Hepatocyte (in vitro differentiated cells): ENCODE measurements at places on chromosomes 16 and 17.
A peak's percentile ranks its signal among the peaks of the same experiment; 100 is the strongest.

- no peak for DNase-seq
Measured at GRCh38 chr17:11950771-11951519, 46.3 kb downstream of the ZNF18 start.

DNA sequence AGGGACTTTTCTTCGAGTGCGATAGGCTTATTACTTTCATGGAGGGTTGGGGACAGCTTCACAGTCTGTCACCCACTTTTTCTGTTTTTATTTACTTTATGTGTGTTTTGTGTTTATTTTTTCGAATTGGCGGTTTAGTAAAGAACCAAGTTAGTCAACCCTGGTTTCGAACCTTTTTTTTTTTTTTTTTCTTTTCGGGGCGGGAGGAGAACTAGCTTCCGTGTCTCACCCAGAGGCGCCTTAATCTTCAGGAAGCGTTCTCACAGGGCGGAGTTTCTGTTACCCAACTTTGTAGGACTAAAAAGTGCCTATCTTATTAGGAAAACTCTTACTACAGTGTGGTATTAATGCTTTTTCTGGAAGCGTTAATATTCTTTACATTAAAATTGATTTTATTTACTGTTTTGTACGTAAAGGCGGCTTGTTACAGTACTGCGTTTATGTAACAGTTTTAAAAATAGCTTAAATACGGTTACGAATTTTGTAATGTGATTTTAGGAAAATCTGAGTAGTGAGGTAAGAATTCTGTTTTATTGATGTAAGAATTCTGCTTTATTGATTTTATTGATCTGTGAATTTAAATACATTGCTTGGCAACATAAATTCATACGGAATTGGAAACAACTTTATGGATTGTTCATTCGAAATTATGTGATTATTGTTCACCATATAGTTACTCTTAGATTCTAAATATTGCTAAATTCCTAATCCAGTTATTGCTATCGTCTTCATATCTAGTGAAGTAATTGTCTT lies 885 bp downstream of the ZNF207 start:
- peak; percentile 71 for DNase-seq

GRCh38 chr16:87464691-87465300 lies 28.0 kb downstream of the ZCCHC14 start:
- DNase-seq, result peak; percentile 80

DNA sequence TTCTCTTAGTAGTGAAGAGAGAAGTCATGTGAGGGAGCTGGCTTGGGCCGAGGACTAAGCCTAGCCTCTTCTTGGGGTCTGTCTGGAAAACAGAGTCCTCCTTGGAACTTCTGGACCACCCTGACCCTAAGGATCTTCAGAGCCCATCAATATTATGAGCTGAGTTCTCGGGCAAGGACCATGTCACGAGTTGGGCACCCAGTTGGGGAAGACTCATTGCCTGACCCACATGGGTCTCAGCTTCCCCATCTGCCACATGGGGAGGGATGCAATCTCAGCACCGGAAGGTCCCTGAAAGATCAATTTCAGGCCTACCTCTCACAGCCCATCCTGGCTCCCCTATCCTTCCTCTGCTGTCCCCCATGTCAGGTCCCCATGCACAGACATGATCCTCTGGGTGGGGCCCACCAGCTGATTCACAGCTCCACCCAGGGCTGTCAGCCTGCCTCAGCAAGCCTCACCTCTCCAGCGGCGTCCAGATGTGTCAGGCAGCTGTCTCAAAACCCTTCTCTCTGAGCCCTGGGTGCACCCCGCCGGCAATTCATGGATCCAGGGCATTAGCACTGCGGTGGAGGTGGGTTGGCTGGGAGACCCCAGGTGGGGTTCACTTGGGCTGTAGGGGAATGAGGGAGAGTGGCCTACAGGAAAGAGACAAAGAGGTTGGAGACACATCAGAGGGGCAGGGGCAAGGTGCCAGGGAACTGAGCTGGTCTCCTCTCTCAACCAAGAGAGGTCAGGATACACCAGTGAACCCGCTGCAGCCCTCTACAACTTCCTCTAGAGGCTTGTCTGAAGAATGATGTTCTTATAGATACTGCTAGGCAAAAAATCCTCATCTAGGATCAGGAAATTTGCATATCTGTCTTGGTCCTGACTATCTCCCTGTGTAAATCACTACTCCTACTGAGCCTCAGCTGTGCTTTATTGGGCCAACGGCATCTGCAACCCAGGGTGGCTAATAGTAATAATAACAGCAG lies 1.8 kb downstream of the NLRP1 start:
- no peak for DNase-seq

DNA sequence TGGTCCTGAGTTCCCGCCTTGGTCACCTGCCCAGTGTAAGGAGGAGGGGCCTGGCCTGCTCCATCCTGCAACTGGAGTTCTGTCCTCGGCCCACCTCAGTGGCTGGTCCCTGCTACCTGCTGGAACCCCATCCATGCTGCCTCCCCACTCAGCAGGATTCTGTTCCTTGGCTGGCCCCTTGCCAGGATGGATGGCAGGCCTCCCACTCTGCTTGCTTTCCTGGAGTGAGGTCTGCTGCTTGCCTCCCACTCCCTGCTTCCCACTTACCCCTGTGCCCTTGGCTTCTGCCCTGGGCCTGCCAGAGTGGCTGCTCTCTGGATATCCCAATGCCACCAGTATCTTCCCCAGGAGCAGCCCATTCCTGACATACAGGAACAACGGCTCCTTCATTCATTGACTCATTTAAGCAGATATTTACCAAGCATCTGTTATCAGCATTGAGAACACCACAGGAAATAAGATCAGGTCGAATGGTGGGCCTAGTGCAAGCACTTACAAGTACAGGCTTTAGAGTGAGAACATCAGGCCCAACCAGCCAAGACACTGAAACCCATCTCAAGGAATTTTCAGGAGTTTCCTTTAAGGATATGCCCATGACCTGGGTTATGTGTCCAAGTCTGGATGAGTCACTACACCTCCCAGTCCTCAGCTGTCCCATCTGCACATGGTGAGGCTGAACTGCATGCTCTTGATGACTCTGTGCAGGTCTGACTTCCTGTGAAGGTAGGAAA lies 17.0 kb upstream of the RPRML start:
- no peak for DNase-seq

DNA sequence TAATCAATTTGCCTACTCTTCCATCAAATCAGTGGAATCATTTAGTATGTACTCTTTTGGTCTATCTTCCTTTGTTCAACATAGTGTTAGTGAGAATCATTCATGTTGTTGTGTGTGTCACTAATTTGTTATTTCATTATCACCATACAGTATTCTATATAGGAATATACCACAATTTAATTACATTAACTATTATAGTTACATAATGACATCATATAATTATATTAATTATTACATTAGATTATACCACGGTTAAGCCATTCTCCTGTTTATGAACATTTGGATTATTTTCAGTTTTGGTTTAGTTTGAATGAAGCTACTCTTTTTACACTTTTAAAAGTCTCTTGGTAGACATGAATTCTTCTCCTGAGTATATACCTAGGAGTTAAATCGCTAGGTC lies 40.4 kb downstream of the MYO1D start:
- DNase-seq, result no peak

- DNase-seq, result no peak
Measured at GRCh38 chr17:79207960-79208359, 133.3 kb downstream of the ENGASE start.

DNA sequence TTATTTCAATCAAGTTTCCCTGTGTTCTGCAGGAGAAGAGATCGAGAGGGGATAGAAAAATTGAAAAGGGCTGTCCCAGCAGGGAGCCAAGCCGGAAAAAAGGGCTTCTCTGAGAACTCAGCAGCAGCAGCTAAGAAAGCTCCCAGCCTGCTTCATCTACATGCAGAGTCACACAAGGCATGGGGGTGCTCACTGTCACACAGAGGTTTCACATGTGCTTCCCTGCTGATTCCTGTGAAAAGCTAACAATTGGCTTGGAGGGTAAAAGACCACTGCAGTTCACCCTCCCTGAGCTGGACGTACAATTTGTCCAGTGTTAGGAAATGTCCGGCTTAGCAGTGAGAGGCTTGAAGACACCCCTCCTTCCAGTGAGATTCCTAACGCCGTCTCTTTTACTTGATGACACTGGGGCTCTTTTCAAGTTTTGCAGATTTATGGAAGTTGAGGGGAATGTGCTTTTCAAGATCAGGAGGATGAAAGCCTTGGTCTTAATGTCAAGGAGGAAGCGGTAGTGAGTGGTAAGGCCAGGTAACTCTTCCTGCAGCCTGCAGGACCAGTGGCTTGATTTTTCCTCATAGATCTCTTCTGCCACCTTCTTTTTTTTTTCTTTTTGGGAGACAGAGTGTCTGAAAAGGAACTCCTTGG lies 85.6 kb downstream of the WNT3 start:
- no peak for DNase-seq

DNA sequence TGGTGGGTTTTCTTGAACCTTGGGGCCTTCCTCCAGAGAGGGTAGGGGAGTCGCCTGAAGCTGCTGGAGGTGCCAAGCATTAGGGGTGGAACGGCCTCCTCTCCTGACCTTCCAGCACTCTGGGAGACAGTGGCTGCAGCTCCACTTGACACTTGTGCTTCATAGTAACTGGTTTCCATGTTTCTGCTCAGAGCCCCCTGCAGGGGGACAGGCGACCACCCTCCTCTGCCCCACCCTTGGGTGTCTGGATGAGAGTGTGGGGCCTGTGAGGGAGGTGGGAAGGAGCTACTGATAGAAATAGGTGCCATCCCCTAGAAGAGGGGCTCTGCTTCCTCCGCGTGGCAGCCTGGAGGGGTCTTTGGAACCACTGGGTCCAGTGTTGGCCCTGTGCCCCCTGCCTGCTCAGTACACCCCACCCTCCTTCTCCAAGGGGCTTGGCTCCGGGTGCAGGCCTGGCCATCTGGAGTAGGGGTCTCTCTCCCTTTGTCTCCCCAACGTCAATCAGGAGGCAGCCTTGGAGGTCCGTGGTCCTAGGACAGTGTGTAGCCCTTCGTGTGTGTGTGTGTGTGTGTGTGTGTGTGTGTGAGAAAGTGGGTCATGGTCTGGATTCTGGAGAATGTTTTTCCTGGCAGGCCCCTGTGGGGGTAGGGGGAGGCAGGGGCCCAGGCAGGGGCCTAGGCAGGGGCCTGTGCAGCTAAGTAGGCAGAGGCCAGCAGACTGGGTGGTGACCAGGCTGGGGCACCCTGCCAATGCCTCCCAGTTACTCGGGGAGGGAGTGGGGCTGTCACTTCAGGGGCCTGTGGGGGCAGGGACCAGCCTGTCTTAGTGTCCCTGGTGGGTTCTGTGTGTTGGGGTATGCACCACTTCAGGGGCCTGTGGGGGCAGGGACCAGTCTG lies 4.9 kb downstream of the LASP1 start:
- DNase-seq, result no peak

- DNase-seq, result no peak
Measured at GRCh38 chr17:32494621-32495358, 8.0 kb downstream of the CDK5R1 start.

GRCh38 chr17:78724999-78725398 lies 57.1 kb downstream of the CYTH1 start:
- DNase-seq, result no peak

DNA sequence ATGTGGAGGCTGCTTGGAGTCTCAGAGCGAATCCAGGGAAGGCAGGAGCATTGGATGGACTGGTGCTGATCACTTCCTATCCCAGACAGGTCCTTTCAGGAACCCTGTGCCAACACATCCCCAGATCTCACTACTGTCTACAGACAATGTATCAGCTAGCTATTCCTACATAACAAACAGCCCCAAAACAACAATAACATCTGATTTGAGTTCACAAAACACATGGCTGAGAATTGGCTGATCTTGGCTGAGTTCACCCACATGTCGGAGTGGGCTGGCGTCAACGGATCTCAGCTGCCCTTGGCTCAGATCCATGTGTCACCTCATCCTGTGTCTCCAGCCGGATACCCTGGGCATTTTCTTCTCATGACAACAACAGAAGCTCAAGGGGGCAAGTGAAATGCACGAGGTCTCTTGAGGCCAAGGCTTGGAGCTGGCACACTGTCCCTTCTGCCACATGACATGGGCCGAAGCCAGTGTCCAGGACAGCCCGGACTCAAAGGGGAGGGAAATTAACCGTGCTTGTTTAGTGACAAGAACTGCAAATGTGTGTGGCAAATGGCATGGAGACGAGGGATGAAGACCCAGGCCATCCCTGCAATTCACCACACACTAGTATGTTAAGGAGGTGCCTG lies 18.7 kb downstream of the SNX20 start:
- no peak for DNase-seq

DNA sequence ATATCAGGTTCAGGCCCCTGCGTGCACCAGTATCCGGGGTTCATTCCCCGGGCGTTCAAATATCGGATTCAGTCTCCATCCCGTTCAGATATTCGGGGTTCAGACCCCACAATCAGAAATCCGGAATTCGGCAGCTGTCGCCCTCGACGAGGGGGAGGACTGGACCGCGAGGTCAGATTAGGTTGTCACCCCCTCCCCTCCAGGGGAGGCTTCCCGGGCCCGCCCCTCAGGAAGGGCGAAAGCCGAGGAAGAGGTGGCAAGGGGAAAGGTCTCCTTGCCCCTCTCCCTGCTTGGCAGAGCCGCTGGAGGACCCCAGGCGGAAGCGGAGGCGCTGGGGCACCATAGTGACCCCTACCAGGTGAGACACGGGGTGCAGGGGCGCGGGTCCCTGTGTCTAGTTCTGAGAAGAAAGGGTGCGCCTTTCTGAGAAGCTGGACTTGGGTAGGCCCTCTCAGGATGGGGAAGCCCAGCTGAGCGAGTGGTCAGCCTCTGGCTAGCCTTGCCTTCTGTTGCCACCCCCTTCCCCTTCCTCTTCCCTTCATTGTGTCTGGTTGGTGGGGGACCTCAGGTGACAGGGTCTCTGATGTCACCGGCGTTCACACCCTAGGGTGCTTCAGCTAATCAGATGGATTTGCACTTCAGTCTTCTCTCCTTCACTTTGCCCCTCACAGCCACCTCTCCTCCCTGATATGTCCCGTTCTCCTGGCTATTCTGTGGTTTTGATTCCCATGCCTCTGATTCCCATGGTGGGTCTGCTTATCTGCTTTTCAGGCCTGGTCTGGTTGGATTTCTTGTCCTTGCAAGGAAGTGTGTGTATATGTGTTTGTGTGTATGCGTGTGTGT lies 844 bp downstream of the TAOK2 start:
- peak; percentile 27 for DNase-seq

DNA sequence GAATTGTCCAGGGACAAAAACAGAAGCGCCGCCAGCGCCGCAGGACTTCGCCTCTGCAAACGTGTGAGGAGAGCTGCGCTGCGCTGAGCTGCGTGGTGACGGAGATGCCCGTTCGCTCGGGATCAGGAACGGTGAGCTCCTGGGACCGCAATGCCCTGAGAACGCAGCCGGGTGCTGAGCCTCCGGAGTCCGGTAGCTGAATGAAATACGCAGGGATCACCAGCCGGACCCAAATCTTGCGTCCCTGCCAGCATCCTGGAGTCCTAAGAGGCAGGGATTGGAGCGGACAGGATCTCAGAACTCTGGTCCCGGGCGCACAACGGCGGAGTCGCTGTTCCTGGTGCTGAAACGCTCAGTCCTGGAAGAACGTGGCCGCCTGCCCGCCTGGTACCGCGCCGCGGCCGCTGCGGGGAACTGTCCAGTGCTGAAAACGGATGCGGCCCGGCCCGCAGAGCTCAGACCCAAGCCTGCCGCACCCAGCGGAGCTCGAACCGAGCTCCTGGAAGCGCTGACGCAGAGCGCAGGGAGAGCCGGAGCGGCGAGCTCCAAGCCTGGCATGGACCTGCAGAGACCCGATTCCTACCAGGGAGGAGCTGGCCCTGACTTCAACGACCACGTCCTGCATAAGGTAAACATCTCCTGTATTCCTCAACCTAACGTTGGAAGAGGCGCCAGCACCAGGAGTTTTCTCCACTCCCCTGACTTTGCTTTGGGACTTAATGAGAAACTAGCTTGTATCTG lies 41.5 kb downstream of the CD300LF start:
- peak; percentile 95 for DNase-seq

- no peak for DNase-seq
Measured at GRCh38 chr17:63178530-63178929, 212.5 kb downstream of the TANC2 start.
